ENCODE measurements at places on chromosomes 4 and X.

DNA sequence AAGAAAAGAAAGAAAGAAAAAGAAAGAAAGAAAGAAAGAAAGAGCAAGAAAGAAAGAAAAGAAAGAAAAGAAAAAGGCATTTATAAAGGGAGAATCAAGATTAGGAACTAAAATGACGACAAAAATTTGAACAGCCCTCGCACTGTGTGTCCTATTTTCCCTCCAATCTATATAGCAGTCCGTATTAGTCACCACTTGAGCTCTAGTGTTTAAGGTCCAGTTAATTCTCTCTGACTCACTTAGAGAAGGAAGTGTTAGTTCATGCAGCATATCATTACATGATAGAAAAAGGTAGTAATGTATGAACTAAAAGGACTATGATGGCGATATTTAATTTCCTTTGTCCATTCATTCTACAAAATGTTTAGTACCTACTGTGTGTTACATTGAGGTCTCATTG is 122.7 kb downstream of the CBLL2 start:
- no peak for DNase-seq

GRCh38 chr4:22573198-22573597 is 57.3 kb upstream of the ADGRA3 start:
- DNase-seq: peak; percentile 78

- no peak for DNase-seq
Observed at GRCh38 chrX:41090568-41091238, 5.5 kb downstream of the USP9X start.

DNA sequence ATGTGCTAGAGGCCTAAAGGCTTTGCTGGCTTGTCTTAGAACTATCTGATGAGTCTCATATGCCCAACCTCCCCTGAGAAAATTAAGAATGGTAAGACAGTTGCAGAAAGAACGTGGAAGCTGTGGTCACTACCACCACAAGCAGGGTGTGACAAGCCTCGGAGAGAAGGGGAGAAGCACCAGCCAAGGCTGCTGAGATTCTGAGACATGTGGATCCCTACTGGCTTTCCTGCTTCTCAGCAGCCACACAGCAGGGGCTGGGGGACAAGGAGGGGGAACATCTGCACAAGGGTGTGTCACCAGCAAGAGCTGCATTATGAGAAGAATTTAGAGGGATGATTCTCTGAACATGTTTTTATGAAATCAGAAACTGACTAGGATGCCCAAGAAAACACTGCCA is 19.4 kb downstream of the TAPT1 start:
- no peak for DNase-seq

GRCh38 chrX:30572004-30572403 is 5.6 kb downstream of the TASL start:
- no peak for DNase-seq

DNA sequence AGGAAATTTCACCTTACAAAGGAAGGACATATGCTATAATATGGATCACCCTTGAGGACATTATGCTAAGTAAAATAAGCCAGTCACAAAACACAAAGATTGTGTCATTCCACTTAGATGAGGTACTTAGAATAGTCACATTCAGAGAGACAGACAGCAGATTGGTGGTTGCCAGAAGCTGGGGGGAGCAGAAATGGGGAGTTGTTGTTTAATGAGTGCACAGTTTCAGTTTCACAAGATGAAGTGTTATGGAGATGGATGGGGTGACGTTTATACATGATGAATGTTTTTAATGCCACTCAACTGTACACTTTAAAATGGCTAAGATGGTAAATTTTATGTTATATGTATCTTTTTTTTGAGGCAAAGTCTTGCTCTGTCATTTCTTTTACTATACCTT is 14.8 kb upstream of the SPON2 start:
- DNase-seq: no peak

GRCh38 chr4:60117726-60118323 is 1082.3 kb upstream of the ADGRL3 start:
- DNase-seq: no peak

- DNase-seq: no peak
Observed at GRCh38 chr4:56289934-56290333, 97.4 kb downstream of the AASDH start.

GRCh38 chr4:141215030-141215429 is 5.7 kb upstream of the ZNF330 start:
- DNase-seq: no peak

DNA sequence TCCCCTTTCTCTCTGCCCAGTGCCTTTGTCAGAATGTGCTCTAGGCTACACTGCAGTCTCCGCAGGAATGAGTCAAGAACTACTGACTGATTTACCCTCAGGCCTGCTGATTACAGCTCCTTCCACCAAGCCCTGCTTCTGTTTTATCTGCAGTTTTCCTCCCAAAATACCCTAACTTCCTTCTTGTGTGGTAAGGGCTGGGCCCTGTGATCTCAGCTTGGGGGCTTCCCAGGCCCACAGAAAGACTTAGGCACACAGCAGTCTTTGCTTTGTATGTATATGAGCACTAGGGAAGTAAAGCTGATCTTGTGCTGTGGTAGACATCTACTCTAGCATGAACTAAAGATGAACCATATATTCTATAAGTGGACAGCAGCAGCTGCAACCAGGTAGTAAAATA is 18.8 kb downstream of the PAK3 start:
- DNase-seq: no peak

DNA sequence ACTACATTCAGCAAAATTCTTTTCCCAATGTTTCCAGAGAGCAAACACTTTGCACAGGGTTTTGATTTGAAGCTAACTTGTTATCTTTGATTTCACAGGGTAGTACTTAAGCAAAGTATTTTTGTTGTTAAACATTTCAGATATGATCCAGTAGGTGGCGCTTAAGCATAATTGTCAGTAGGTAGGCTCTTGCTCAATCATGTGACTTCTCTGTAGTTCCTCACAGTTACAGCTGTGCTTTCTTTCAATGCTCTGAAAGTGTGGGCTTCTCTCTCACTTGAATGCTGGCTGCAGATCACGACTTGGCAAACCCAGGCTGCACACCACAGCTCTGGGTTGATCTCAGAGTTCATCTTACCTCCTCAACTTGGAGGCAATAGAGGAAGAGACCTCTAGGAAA is 1016.5 kb downstream of the SH3BGRL start:
- peak; percentile 2 for DNase-seq

DNA sequence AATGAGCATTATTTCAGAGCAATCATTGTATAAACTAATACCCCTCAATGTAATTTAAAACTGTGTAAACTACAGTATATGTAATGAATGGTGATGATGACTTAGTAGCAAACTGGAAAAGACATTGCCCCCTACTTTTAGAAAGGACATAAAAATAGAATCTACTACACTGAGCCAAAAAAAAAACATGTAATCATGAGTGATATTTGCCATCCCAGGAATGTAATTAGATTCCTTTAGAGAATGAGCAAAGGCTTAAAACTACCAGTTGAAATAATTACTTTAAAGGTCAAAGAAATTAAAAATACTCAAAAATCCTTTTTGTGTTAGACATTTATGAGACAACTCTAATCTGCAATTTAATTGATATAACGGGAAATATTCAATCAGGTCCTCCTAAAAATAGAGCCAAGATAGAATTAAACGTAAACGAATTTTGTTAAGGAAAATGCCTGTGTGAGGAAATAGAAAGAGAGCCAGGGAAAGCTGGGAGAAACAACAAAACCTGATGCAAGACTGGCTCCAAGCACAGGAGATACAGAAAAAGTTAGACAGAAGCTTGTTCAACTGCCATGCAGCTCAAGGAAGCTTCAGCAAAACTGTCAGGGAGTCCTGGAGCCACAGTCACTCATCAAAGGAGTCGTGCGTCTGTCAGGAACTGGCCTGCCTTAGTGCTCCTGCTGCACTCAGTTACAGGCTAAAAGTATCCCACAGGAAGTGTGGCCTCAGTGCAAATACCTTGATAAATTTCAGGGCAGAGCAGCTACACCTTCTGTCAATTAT is 655.7 kb upstream of the INTU start:
- no peak for DNase-seq

DNA sequence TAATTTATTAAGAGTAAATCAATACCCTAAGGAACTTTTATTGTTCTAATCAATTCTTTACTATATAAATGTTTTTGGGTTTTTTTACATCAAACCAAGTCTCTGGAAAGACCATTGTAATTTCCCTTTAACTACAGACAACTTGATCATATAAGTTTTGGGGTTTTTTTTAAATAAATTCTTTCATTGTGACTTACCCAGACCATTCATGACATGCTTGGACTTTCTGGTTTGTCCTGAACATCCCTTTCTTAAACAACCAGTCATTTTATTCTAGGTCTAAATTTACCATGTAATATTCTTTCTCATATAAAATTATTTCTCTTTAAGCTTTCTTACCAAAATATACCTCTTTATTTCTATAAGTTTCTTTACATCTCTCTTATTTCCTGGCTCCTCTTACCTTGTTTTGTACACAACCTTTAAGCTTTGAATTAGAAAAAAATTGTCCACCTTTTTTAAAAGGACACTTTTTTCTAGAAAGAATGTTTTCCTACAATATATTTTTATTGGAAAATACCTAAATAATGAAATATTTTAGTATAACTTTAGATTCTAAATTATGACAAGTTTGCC is 8.4 kb downstream of the CNGA1 start:
- no peak for DNase-seq

DNA sequence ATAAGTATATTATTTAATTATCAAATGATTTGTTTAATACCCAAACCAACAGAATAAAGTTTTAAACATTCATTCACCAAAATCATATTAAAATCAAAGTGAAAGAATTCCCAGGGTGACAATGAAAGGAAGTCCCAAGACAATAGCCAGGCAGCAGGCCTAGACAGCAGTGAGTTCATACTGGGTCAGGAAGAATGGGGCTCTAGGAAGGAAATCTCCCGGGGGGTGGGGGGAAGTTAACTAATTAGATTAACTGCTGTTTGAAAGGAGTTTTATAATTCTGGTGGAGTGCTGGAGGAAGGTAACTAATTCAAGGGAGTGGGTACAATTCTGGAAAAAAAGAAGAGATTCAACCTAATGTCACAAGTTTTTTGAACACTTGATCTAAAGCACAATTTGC is 104.1 kb downstream of the ZAR1 start:
- DNase-seq: no peak

DNA sequence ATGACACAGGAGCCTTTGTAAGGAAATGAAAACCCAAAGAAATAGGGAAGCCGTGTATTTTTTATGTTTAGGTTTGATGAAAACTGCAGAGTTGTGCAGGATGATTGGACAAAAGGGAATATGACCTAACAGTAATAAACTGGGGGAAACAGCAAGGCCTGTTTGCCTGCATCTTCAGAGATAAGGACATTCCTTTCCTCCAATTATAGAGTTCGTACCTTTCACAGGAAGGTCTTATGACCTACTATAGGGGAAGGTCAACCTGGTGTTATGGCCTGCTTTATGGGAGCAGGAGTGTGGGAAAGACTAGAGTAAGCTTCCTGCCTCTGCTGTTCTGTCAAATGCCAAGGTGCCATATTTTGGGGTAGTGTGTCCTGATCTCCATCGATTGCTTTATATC is 42.5 kb downstream of the BBS12 start:
- DNase-seq: no peak

- DNase-seq: peak; percentile 58
Observed at GRCh38 chr4:7124689-7125442, 57.0 kb upstream of the GRPEL1 start.
